ENCODE measurements at places on chromosomes 11 and 22.

DNA sequence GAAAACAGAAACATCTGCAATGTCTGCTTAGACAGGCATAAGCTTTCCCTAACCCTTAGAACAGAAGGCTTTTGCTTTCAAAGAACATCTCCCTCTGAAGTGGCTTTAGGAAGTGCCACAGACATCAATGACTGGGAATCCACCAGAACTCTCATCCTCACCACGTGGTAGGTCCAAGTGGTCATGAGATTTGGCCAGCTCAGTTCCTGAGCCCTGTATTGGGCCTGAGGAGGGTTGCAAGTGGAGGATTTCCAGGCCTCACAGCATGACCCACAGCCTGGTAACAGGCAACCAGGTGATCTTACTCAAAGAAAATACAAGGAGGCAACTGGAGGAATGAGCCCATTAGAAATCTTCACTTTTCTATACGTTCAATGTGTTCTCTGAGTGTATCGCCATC is 1.6 kb downstream of the CASP1 start:
- no peak for DNase-seq

GRCh38 chr11:120709808-120710207 is 198.3 kb downstream of the GRIK4 start:
- no peak for DNase-seq

DNA sequence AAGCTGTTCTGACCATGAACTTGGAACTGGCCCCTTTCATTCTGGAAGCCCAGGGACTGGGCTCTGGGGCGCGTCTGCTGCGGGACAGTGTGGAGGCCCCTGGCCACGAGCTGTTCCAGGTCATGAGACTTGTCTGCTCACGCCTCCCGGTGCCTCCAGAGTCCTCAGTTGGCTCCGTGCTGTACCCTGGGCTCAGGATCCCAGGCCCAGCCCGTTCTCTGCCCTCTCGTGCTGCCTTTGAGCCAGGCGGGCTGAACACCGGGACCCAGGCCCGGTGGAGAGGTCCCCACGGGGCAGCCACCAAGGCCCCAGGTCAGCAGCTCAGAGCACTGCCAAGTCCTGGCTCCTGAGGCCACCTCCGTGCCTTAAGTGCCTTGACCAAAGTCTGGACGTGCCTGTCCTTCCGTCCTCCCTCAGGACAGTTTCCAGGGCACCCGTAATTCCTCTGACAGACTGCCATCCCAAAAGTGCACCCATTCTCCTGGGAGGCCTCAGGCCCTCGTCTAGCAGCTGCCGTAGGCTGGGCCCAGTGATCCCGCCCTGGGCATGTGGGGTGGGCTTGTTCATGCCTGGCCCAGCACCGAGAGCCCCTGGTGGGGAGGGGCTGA is 36.3 kb upstream of the PPARA start:
- DNase-seq = no peak

- no peak for DNase-seq
Observed at GRCh38 chr11:45394294-45395085, 108.3 kb upstream of the SYT13 start.

DNA sequence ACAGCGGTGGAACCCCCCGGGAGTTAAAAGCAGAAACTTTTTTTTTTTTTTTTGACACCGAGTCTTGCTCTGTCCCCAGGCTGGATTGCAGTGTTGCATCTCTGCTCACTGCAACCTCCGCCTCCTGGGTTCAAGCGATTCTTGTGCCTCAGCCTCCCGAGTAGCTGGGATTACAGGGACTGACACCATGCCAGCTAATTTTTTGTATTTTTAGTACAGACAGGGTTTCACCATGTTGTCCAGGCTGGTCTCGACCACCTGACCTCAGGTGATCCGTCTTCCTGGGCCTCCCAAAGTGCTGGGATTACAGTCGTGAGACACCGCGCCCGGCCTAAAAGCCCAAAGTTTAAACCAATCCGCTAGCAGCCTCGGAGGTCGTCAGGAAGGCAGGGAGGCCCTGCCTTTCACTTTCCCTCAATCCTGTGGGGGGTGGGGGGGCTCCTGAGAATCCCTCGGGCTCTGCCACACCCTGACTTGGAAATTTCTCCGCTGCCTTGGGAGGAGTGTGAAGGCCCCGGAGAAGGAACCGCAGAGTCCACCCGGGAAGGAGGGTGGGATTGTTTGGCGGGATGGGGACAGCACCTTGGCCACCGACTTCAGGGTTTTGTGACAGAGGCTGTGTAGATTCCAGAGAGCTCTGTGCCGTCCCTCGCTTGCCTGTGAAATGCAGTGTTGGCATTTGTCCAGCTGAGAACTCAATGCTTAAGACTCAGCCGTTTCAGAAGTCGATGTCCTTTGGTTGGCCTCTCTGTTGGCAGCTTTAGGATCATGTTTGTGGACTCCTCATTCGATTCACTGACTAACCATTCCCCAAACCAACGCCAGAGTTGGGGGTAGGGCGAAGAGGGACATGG is 1.0 kb downstream of the ARHGAP8 start:
- DNase-seq = no peak

DNA sequence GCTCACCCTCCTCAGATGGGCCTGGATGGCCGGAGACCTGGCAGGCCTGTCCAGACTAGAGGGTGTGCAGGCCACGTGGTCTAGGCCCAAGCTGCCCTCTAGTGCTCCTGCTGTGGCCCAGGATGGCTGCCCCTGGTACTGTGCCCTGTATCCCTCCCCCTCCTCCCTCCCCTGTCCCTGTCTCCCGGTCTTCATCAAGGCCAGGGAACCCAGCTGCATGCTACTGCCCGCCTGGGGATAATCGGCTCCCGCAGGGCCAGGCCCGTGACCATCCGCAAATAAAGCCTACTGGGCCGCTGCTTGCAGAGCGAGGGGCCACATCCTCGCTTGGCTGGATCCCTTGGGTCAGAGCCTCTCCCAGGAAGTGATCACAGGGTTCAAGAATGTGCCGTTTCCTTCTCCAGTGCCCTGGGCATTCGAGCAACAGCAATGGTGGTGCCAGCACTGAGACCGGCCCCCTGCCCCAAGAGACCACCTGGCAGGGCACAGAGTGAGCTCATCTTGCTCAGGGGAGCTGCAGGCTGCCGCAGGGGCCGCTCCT is 51.1 kb downstream of the WNT7B start:
- DNase-seq = no peak

DNA sequence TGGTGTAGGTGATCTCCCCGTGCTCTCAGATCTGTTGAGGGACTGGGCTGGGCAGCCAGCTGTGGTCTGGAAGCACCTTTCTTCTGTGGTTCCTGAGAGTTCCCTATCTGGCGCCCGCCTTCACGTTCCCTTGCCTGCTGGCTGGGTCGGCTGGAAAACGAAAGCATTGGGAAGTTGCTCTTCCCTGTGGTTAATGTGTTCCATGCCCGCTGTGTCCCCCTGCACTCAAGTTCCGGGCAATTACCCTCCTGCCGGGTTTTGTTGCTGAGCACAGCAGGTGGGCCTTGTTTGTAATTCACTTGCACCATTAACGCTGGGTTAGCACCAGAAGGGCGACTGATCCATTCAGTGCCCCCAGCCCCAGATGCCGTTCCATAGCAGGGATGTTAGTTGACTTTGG is 134.1 kb downstream of the GRIK4 start:
- DNase-seq = no peak

- no peak for DNase-seq
Observed at GRCh38 chr11:131674051-131674755, 303.8 kb downstream of the NTM start.

Measured in stimulated activated CD8-positive, alpha-beta memory T cell treated with anti-CD3 and anti-CD28 coated beads, Interleukin-4, amount 100 ng/mL, for 1 hour (primary cell).